Amygdala (tissue), 56 donors: ENCODE measurements at places on chromosomes 1 and 21.

DNA sequence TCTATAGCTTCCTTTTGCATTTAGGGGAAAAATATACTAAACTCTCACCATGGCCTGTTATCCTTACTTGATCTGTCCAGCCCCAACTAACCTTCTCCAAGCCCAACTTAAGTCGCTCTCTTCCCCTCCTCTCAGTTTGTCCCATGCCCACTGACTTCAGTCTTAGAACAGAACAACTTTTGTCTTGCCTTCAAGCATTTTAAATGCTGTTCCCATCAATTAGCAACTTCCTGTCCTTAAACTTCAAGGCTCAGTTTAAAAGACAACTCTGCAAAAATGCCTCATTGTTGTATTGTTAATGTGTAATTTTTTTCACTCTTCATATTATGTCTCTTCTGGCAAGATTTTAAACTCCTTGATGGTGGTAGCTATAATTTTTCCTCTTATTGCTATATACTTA lies 526.9 kb downstream of the NEGR1 start:
- DNase-seq: no peak

DNA sequence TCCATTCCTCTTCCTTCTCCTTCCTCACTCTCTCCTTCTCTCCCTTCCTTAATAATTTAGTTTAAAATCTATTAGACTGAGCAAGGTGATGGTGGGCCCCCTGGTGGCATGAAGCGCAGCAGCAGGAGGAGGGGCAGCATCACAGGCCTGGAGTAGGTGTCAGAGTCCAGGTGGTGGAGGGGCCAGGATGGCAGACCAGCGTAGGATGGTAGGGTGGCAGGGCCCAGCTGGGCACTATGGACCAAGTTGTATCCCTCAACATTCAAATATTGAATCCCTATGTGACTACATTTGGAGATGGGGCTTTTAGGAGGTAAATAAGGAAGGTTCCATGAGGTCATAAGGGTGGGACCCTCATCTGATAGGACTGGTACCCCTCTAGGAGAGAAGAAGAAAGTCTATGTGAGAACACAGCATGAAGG lies 61.0 kb downstream of the WDR4 start:
- DNase-seq: no peak

DNA sequence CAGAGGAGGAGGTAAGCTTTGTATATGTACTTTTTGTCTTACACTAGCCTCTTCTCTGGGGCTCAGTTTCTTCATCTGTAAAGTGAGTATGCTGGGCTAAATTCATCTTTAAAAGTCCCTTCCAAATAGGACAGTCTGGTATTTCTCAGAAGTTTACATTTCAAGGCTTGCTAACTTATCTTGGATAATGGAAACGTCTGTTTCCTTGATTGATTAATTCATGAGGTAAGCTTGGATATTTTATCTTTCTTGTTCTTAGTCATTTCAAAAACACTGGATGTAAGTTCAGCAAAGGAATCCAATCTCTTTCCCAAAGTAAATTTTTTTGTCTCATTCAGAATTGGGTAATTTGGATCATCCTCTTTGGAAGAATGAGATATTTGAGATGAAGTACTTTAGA lies 111.0 kb downstream of the EDEM3 start:
- DNase-seq: no peak

- no peak for DNase-seq
Observed at GRCh38 chr1:167520711-167521206, 2.4 kb upstream of the CD247 start.

GRCh38 chr1:165629848-165630628 lies 996 bp upstream of the MGST3 start:
- DNase-seq: no peak
